ENCODE measurements at places on chromosomes 11 and 22.

- DNase-seq, result peak; percentile 97
These were observed 12.7 kb downstream of the DUSP8 start for GRCh38 chr11:1559111-1559951.

- no peak for DNase-seq
These were observed 8.2 kb upstream of the USP2 start for GRCh38 chr11:119389611-119390254.

- no peak for DNase-seq
These were observed 425.6 kb downstream of the SHANK2 start for GRCh38 chr11:70826541-70827335.

DNA sequence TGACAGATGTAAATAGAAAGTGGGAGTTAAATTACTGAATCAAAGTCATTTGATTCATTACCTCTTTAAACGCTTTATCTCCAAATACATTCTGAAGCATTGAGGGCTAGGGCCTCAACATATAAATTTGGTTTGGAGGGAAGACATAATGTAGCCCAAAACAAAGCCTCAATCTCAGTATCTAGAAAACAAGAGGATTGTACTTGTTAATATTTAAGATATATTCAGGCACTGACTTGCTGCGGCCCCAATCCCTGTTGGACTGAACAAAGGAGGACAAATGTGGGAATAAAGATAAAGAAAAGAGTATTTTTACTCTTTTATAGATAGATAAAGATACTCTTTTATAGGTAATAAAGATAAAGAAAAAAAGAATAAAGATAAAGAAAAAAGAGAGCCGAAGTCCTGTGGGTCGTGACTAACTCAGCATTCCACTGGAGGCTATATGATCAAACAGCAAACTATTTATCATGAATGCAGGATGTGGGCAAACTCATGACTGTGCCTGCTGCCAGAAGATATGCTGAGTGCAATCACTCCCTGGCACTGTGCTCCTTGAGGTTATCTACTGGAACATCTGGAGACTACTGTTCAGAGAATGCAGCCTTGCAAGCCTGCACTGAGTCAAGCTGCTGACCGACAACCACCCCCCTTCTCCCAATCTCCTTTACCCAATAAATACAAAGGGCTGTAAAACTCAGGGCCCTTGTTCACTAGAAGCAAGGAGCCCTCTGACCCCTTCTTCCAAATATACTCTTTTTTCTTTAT is 6.9 kb downstream of the OR10V1 start:
- DNase-seq, result peak; percentile 87

GRCh38 chr11:121723246-121723741 is 270.5 kb upstream of the SORL1-AS1 start:
- DNase-seq, result no peak

GRCh38 chr11:62013537-62014476 is 46.4 kb upstream of the FTH1 start:
- peak; percentile 72 for DNase-seq

- no peak for DNase-seq
These were observed 101.2 kb downstream of the ABTB2 start for GRCh38 chr11:34256626-34257025.

- no peak for DNase-seq
These were observed 563 bp downstream of the BID start for GRCh38 chr22:17773606-17774205.

DNA sequence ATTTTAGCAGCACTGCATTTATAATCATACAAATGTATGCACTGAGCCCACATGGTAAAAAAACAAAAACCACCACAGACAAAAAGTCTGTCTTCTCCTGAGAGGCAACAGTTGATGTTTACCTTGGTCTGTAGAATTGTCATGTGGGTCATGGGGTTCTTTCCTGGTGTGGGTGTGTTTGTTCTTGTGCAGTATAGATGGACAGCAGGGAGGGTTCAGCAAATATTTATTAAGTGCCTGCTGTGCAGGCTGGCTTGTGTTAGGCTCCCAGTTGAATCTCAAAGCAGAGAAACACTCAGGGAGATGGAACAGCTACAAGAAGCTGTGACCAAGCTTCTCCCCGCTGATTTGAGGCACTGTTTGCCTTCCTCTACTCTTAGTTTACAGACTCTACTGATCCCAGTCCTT is 82.2 kb downstream of the PISD start:
- DNase-seq, result no peak

GRCh38 chr22:35174401-35175038 is 82.8 kb upstream of the HMGXB4 start:
- DNase-seq, result no peak

- no peak for DNase-seq
These were observed 20.4 kb downstream of the C22orf23 start for GRCh38 chr22:37932821-37933578.

DNA sequence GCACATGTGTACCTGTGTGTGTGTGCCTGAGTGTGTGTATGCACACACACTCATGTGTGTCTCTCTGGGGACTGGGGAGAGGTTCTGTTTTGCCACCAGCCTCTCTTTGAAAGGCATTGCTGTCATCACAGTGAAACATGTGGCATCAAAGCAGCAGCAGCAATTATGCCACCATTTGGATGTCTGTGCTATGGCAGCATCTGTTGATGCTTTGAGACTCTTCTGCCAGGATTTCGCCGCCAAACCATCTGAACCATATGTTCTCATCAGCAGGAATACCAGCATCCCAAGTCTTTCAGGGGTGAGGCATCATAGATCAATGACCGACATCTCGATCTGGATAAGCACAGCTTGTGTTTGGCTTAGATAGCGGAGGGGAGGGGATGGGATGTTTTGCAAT is 168.6 kb downstream of the FAT3 start:
- DNase-seq, result no peak

GRCh38 chr11:20661445-20661844 is 7.9 kb upstream of the NELL1 start:
- DNase-seq, result no peak

- no peak for DNase-seq
These were observed 144.0 kb downstream of the FBXO7 start for GRCh38 chr22:32618441-32619140.
